ENCODE measurements at places on chromosomes 13 and 19.
A peak's percentile ranks its signal among the peaks of the same experiment; 100 is the strongest.

GRCh38 chr13:110528371-110528770 lies 33.2 kb downstream of the RAB20 start:
- no peak overlapping the region for H3K4me3 ChIP-seq
- no peak for DNase-seq
- peak overlapping the region; percentile 79 for H3K27ac ChIP-seq
- no peaks in the 10 kb centered on the region for H3K27me3 ChIP-seq
- H3K36me3 ChIP-seq: no peaks in the 10 kb centered on the region

- H3K4me3 ChIP-seq: no peak overlapping the region
- H3K4me1 ChIP-seq: no peaks in the 10 kb centered on the region
- no peak overlapping the region for H3K27ac ChIP-seq
- no peak for DNase-seq
Measured at GRCh38 chr19:49073514-49074378, 1.2 kb upstream of the KCNA7 start.

GRCh38 chr19:56829596-56829995 lies 10.9 kb downstream of the PEG3 start:
- H3K36me3 ChIP-seq: no peaks in the 10 kb centered on the region
- no peak overlapping the region for H3K27ac ChIP-seq
- no peaks in the 10 kb centered on the region for H3K27me3 ChIP-seq
- H3K4me3 ChIP-seq: no peak overlapping the region
- no peak for DNase-seq
- no peaks in the 10 kb centered on the region for H3K4me1 ChIP-seq

DNA sequence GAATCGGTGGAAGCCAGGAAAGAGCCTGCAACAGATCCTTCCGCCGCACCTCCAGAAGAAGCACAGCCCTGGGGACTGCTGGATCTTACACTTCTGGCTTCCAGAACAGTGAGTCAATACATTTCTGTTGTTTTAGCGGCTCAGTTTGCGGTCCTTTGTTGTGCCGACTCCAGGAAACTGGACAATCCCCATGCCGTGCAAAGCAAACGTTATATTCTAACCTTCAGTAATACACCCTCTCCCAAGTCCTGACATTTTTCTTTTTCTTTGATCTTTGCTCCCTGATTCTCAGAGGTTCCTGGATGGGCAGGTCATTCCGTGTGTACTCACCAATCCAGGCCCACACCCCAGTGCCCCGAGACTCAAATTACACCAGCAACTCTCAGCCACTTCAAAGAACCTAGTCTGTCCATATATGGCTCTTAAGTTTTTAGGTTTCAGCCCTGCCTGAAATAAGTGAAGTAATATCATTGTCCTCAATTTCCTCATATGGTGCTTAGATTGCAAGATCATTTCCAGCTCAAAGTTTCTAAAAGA lies 387.1 kb upstream of the SGCG start:
- H3K27me3 ChIP-seq: no peaks in the 10 kb centered on the region
- H3K36me3 ChIP-seq: no peaks in the 10 kb centered on the region
- H3K4me1 ChIP-seq: no peaks in the 10 kb centered on the region
- DNase-seq: no peak
- H3K4me3 ChIP-seq: no peak overlapping the region

DNA sequence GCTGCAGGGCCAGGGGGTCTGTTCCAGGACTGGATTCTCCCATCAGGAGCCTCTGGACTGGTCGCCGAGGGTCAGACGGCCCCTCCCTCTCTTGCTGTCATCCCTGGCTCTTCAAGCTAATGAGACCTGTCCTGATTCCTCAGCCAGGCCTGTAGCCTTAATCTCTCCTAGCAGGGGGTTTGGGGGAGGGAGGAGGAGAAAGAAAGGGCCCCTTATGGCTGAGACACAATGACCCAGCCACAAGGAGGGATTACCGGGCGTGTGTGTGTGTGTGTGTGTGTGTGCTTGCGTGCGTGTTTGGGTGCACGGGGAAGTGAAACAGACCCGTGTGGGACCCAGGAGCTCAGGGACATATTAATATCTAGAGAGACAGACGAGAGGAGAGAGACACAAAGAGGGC lies 1.9 kb upstream of the CRX start:
- H3K4me3 ChIP-seq: no peak overlapping the region
- no peak overlapping the region for H3K27ac ChIP-seq
- no peaks in the 10 kb centered on the region for H3K36me3 ChIP-seq
- no peaks in the 10 kb centered on the region for H3K4me1 ChIP-seq
- DNase-seq: no peak

DNA sequence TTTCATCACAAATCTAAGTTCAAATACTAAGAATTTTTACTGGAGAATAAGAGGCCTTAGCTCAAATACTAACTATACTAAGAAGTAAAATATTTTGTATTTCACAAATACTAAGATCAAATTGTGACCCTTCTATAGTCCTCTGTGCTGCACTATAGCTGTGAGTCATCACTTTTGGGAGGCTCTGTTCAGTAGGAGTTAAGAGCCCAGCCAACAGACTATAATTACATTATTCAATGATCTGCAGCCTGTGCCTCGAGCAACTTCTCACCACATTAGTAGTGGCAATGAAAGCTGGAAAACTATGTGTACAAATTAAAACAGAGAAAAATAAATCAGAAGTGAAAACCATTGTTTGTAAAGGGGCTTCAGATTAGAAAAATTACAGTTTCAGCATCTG lies 147.3 kb upstream of the GPC6 start:
- H3K27me3 ChIP-seq: no peaks in the 10 kb centered on the region
- no peak overlapping the region for H3K27ac ChIP-seq
- H3K4me1 ChIP-seq: no peaks in the 10 kb centered on the region

DNA sequence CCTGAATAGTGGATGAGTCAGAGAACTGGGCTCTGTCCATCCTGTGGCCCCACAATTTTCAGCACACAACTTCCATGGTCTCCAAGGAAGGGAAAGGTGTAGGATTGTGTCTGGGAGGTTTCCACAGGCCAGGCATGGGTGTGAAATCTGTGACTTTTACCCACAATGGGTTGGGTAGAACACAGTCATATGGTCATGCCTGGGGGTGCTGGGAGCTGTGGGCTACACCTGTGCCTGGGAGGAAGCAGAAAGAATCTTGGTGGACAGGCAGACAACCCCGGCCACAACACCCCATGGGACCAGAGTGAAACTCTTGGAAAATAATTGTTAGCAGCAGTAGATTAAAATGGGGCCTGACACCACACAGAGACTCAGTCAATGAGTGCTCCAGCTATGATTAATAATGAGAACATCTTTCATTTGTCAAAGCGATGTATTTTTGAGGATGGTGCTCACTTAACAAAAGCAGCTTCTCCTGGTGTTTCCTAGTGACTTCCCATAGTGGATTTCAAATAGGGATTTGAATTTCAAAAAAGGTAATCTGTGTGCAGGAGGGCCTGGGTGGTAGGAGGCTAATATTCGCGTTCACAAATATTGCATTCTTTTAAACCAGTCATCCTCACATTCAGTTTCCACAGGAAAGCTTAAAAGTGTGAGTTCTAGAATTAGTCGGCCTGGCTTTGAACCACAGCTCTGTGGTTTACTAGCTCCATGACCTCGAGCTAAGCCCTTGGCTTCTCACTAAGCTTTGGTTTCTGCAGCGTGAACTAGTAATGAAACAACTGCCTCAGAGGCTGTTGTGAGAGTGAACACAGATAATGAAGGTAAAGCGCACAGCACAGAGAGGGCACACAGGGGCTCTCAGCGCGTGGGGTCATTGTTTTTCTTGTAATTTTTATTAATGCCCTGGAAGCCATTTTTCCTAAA lies 89.3 kb upstream of the UQCRFS1 start:
- no peak for DNase-seq
- no peak overlapping the region for H3K27ac ChIP-seq
- no peak overlapping the region for H3K4me3 ChIP-seq
- no peaks in the 10 kb centered on the region for H3K4me1 ChIP-seq
- no peaks in the 10 kb centered on the region for H3K27me3 ChIP-seq

Measured in breast epithelium (tissue), 4 donors.